ENCODE measurements at places on chromosomes 2 and 18. TPM values are rescaled to one million over a fixed set of nuclear protein-coding genes. Genes with fewer than 3 reads are reported as not detected.

DNA sequence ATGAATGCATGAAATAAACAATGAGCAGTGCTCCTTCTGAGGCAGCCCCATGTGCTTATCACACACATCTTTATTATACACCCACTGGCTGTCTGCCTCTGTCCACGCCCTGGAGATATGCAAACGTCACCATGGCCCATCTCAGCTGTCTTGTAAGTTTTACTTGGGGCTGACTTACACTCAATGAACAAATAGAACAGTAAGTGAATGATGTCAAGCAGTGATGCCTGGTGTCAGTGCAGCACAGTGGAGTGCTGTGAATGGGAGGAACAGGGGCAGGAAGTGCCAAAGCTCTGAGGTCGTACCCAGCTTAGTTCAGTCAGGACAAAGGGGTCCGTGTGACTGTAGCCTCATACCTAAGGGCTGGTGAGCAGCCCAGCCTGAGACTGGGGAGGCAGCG lies 659.5 kb upstream of the HS6ST1 start:
- H3K4me1 ChIP-seq = no peaks in the 10 kb centered on the region
- no peak overlapping the region for H3K4me3 ChIP-seq
- H3K27me3 ChIP-seq = no peaks in the 10 kb centered on the region
- no peaks in the 10 kb centered on the region for H3K36me3 ChIP-seq

LYPD6 gene
- not detected for total RNA-seq

ALPP gene
- 0.16 TPM for total RNA-seq

GRCh38 chr18:21444465-21445212 lies 155.9 kb downstream of the ESCO1 start:
- no peak overlapping the region for H3K4me3 ChIP-seq
- H3K27ac ChIP-seq = no peak overlapping the region
- no peaks in the 10 kb centered on the region for H3K4me1 ChIP-seq
- H3K36me3 ChIP-seq = no peaks in the 10 kb centered on the region
- no peak for DNase-seq

LIMS4 gene
- total RNA-seq = 1.6 TPM

LDLRAD4 gene
- 72.4 TPM for total RNA-seq

Data from T-cell (primary cell).